ENCODE measurements at places on chromosomes 2 and 18.

DNA sequence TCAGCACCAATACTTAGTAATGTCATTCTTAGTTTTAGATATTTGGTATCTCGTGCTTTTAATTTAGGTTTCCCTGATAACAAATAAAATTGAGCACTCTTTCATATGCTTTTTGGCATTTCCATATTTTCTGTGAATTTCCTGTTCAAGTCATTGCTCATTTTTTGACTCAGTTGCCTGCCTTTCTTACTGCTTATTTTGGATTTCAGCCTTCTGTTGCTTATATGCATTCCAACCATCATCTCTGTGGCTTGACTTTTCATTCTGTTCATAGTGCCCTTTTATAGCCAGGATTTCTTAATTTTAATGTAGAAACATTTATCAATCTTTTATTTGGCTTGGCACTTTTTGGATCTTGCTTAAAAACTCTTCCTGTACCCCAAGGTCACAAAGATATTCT lies 14.5 kb upstream of the KIF3C start:
- no peak for DNase-seq

DNA sequence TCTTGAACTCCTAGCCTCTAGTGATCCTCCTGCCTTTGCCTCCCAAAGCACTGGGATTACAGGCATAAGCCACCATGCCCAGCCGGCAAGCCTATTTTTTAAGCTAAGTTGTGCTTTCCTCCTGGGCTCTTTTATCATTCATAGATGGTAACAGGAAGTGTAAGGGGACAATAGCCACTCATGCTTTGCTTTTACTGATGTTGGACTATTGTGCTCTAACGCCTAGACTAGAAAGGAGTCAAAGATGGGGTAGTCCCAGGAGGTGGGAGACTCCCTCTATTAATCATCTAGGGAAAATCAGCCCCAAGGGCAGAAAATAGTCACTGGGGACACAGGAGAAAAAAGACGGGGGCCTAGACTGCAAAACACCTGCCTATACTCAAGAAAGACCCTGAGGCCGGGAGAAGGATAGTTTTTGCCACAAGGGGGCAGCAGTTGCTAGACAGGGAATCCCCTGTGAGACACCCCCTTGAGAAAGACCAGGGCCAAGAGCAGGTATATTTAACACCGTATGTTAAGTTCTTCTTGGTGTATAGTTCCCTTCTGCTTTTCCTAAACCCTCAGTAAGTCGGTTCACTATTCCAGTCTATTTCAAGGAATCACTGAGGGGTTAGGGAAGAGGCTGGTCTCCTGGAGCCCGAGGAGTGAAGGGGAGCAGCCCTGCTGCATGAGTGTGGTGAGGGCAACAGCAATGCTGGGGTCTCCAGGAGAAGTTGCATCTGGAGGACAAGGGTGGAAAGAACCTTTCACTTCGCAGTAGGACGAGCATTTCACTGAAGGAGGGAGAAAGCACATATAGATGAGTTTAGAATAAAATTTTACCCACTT lies 2.1 kb upstream of the CXCR1 start:
- DNase-seq, result peak; percentile 67

DNA sequence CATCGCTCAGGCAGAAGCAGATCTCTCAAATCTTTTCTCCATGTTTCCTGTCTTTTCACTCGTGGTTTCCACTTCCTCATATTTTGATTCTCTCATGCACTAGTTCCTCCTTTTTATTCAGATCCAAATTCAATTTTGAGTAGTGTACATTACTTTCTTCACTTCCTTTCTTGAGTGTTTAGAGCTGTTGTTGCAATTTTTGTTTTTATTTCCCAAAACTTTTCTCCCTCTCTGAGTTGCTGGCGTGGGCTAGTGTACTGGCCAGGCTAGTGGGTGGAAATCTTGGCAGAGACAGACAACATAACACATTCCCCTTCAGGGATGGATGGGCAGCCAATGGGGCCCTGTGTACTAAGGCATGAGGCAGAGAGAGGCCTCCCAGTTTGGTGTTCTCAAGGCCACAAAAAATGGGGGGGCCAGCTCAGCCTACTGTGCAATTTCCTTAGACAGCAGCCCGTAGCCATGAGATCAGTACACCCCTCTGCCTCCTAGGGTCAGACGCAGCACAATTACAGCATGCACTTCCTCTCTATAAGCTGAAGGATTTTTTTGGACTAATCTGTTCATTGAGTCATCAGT lies 145.1 kb upstream of the PID1 start:
- DNase-seq, result peak; percentile 43

GRCh38 chr18:8493141-8493540 lies 116.1 kb upstream of the RAB12 start:
- DNase-seq, result no peak

GRCh38 chr2:120720746-120721375 lies 14.8 kb upstream of the GLI2 start:
- DNase-seq, result no peak

GRCh38 chr2:65388051-65388531 lies 44.3 kb downstream of the SPRED2 start:
- DNase-seq, result no peak

- DNase-seq, result no peak
Measured at GRCh38 chr18:44654573-44654972, 26.1 kb upstream of the SETBP1 start.

DNA sequence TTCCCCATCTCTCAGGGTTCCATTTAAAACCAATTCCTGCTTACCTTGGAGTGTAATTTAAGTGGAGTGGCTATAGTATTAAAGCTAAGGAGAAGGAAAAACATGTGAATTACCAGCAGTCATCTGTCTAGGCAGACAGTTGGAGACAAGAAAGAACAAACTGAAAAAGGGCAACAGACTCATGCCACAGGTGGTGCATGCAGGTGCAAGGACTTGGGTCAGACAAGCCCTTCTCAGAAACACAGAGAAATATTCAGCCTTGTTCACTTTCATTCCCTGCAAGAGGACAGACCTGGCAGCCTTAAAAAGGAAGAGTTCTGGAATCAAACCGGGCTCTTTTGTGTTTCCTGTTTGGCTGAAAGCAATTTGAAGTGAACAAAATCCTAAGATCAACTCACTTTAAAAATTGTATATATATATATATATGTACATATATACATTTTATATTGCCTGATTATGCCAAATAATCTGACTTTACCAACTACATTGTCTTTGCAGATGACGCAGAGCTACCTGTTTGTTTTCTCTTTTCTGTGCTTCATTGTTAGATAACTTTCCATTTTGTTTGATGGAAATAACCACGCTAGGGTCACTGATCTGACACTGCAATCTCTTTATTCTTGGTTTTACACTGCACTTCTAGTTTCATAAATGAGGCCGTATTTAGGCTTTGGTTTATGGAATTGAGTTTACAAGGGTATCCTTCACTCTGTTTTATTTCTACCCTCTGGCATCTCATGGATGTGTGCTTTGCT lies 35.1 kb upstream of the VPS54 start:
- no peak for DNase-seq

DNA sequence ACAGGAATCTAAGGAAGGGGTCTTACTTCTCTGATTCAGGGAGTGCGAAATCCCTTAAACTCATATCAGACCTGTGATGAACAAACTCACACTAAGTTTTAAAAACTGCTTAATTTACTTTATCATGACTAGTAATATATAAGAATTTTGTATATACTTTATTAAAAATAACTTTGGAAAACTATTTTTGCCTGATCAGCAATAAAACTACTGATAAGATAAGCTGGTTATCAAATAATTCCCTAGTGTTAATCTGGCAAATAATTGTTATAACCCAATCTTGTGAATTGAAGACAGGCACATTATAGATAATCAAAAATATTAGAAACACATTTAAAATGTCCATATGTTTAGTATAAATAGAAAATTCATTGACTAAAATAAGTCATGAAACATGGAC lies 23.7 kb upstream of the DSC3 start:
- no peak for DNase-seq

- no peak for DNase-seq
Measured at GRCh38 chr2:129907256-129907998, 72.0 kb upstream of the RAB6C start.

DNA sequence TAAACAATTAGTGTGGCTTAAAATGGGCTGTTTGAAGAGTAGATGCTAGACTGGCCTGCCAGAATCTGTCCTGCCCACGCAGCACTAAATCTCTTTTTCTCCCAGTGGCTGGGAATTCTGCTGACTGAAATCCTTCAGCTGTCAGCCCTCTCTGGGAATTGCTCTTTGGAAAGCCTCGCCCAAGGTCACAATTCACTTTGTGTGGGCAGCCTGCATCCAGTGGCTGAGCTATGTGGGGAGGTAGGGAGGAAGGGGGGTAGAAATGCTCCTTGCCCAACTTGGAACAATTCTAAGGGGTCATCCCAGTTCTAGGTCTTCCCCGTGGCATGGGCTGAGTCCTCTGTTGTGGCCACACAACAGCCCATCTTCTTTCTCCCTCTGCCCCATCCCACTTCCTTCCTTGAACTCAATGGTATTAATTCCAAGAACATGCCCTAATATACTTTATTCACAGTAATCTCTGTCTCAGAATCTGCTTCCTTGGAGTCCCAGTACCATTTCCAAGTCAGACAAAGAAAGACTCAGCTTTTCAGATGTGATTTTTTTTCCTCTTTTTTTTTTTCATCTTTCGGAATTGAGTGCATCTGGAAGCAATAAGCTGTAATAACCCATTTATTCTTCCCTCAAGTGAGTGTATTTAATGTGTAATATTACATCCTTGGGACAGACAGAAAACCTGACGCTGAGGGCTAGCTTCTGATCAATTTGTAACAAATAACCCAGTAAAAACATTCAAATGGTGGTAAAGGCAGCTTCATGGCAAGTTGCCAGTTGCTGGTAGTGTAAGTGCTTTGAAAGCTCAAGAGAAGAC lies 189.4 kb downstream of the GPD2 start:
- DNase-seq, result no peak

DNA sequence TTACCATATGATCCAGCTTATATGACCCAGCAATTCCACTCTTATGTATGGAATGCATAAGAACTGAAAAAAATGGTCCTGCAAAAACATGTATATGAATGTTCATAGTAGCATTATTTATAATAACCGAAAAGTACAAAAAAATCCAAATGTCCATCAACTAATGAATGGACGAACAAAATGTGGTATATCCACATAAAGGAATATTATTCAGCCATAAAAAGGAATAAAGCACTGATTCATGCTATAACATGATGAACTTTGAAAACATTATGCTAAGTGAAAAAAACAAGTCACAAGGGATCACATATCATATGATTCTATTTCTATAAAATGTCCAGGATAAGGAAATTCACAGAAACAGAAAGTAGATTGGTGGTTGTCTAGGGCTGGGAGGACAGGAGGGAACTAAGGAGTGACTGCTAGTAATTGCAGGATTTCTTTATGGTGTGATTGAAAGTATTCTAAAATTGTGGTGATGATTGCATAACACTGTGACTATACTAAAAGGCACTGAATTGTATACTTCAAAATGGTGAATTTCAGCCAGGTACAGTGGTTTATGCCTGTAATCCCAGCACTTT lies 10.0 kb upstream of the DIS3L2 start:
- no peak for DNase-seq

- no peak for DNase-seq
Measured at GRCh38 chr2:38734299-38735058, 16.7 kb downstream of the SRSF7 start.

DNA sequence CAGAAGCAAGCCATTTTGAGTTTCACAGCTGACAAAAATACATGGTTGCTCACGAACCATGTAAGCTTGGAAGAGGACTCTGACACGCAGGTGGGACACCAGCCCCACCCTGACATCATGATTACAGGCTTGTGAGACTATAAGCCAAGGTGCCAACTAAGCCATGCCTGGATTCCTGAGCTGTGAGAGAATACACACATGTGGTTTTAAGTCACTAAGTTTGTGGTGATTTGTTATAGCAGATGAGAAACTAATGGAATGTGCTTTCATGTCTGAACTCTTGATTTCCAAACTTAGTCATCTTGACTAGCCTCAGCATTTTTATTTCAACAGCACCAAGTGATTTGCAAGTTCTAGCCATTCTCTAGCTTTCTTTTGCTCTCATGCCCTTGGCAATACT lies 676.1 kb upstream of the CELF4 start:
- DNase-seq, result no peak

GRCh38 chr18:28824183-28824574 lies 647.2 kb upstream of the CDH2 start:
- no peak for DNase-seq

DNA sequence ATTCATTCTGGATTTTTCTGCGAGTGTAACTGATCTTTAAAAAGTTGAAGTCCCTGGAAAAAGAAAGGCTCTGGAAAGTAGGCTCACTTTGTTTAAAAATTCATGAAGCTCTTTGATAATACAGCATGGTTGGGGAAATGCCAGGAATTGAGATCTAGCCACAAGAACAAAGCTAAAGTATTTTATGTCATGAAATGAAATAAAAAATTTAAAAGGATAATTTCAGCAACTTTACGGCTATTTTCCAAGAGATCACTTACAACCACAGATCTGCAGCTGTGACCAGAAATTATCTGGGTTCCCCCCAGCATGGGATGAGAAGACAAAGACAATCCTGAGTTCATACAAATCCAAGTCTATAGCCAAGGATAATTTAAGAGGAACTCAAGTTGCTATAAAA lies 25.3 kb upstream of the RFX8 start:
- DNase-seq, result no peak

DNA sequence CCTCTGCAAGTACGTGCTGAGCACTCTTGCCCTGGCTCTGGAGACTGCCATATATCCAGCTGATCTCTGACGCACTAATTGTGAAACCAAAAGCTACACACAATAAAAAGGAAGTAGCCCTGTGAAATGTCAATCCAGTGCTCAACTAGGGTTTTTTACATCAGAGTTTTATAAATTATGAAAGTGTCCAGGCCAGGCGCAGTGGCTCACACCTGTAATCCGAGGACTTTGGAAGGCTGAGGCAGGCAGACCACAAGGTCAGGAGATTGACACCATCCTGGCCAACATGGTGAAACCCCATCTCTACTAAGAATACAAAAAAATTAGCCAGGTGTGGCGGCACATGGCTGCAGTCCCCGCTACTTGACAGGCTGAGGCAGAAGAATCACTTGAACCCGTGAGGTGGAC lies 24.5 kb upstream of the PEX13 start:
- no peak for DNase-seq

DNA sequence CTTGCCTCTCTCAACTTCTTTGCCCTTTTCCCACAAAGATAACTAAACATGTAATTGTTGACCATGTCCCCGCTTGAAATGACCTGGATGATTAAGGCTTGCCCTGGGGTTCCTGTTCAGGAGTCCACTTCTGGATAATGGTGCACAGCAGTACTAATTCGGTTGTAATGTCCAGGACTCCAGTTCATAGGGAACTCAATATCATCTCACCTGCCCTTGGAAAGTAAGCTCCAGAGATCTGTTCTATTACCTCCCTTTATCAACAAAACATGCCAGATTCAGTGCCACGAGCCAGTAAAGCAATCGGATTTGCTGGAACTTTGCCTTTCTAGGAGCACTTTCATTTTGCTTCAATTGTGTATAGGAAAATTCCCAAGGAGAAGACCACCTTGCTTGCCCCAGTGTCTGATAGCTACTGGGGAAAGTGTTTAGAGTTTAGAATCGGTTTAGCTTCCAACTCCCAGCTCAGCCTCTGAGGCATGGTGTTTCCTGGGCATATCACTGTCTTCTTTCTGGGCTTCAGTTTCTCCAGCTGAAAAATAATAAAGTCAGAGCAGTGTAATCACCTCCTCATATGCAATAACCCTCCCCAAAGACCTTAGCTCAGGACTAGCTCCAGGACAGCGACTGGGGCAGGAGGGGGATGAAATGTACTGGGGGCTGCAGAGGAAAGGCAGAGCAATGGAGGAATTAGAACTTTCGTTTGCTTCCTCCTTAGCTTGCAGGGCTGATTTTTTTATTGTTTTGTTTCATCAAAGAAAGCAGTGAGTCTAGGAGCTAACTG lies 162.6 kb upstream of the CYRIA start:
- DNase-seq, result no peak

GRCh38 chr2:72527424-72527823 lies 298.4 kb downstream of the EXOC6B start:
- no peak for DNase-seq
